ENCODE measurements at places on chromosomes 3 and 15. TPM values are rescaled to one million over a fixed set of nuclear protein-coding genes. Genes with fewer than 3 reads are reported as not detected.

DNA sequence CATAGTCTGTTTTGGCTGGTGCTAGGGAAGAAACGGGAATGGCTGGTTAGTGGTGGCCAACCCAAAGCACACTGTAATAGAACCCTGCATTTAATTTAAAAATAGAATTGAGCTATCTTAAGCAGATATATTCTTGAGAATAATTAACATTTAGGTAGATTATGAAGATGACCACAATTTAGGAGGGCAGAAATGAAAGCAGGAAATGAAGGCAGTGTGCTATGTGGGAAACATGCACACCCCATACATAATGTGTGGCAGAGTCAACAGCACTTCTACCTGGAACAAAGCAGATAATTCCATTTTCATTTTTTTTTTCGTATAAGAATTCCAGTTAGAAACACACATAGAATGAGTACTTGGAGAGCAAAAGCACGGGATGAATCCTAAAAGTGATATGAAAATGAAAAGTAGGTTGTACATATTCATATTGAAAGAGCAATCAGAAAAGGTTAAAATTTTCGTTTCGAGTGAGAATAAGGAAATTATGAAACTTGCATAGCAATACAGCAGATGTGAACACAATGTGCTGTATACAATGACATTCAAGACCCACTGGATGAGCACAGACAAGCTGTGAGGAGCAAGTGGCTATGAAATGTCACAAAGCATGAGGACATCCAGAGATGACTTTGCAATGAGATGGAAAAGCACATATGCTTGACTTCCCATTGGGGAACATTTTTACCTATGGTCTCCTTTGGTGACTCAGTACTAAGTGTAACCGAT is 102.6 kb downstream of the TFG start:
- DNase-seq: no peak

GRCh38 chr3:141280086-141280485 is 48.5 kb downstream of the PXYLP1 start:
- DNase-seq: no peak

- no peak for DNase-seq
Observed at GRCh38 chr3:154884952-154885351, 195.2 kb upstream of the MME start.

DNA sequence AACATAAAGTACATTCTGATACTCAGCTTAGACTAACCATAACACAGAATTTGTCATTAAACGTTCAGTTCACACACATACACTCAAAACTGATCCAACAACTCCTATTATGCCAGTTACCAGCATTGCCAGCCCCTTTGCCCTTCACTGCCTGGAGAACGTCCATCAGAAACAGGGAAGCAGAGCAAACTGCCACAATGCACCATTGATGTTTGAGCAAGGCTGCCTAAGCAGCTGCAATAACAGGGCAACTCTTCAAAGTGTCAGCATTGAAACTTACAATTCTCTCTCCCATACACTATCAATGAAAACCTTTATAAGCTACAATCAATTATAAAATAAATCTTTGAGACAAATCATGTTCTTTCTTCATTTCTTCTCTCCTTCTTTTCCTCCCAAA is 85.1 kb downstream of the ZBTB20 start:
- DNase-seq: no peak

Gene TM4SF4
- not detected for total RNA-seq

DNA sequence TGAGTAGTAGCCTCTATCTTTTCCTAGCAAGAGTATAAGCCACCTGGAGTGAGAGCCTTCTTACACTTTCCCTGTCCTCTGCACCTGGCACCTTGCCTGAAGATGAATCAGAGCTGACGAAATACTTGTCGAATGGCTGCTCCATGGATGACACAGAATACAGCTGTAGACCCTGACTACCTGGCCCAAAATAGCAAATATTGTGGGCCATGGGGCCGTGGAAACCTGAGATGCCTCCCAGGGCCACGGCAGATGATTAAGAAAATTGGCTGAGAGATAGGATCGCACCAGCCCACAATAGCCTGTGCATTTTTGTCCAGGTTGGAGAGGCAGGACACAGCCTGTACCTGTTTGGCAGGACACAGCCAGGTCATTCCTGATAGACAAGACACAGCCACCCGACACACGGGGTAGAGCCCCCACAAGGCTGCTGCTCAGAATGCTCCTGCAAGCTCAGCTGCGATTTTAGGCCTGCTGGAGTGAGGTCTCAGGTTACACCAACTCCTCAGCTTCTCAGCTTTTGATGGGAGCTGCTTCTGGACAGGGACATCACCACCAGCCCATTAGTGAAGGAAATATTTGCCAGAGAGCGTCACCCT is 22.9 kb upstream of the TPM1 start:
- no peak for DNase-seq

Gene RBP2
- not detected for total RNA-seq

DNA sequence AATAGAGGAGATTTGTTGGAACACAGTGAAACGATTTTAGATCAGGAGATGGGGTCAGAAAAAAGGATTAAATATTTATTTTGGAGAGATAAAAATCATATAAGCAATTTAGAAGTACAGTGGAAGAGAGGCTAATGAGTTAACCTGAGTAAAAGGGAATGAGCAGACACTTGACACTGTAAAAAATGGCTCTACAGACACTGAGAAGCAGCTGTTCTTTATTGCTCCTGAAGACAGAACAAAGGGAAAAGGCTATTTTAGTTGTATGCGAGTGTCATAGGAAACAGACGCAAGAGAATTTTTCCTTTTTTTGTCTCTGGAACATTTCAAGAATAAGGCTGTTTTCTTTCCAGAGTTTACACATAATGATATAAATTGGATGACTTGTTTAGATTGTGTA is 34.3 kb downstream of the ASTE1 start:
- no peak for DNase-seq

GRCh38 chr15:91385311-91385710 is 285.3 kb downstream of the SV2B start:
- DNase-seq: no peak

- no peak for DNase-seq
Observed at GRCh38 chr3:188331166-188331565, 177.2 kb downstream of the LPP start.

GRCh38 chr3:176041812-176042211 is 1155.5 kb downstream of the TBL1XR1 start:
- DNase-seq: no peak

GRCh38 chr3:10198761-10199649 is 34.3 kb downstream of the IRAK2 start:
- DNase-seq: no peak

Gene SPTSSB
- total RNA-seq: not detected

Gene MEX3B
- total RNA-seq: 1.8 TPM

DNA sequence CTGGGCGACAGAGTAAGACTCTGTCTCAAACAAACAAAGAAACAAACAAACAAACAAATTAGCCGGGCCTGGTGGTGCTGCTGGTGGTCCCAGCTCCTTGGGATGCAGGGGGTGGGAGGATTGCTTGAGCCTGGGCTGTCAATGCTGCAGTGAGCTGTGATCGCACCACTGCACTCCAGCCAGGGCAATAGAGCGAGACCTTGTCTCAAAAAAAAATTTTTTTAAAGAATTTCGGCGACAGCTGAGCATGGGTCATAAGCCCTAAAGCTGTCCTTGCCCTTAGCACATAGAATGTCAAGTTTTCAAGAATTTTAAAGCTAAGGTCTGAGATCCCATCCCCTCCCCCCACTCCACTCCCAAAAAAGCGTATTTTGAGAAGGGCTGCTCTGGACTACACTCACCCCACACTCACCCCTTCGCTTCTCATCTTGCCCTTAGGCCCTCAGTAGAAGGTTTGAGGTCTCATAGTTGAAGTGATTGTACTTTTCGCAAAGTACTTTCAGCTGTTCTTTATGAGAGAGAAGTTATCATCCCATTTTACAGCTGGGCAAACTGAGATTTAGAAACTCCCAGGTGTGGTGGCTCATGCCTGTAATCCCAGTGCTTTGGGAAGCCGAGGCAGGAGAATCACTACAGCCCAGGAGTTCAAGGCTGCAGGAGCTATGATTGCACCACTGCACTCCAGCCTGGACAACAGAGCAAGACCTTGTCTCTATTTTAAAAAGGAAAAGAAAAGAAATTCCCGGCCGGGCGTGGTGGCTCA is 34.3 kb upstream of the FLNB start:
- no peak for DNase-seq

Gene GPR171
- not detected for total RNA-seq

- no peak for DNase-seq
Observed at GRCh38 chr3:191138937-191139336, 60.1 kb upstream of the OSTN start.

DNA sequence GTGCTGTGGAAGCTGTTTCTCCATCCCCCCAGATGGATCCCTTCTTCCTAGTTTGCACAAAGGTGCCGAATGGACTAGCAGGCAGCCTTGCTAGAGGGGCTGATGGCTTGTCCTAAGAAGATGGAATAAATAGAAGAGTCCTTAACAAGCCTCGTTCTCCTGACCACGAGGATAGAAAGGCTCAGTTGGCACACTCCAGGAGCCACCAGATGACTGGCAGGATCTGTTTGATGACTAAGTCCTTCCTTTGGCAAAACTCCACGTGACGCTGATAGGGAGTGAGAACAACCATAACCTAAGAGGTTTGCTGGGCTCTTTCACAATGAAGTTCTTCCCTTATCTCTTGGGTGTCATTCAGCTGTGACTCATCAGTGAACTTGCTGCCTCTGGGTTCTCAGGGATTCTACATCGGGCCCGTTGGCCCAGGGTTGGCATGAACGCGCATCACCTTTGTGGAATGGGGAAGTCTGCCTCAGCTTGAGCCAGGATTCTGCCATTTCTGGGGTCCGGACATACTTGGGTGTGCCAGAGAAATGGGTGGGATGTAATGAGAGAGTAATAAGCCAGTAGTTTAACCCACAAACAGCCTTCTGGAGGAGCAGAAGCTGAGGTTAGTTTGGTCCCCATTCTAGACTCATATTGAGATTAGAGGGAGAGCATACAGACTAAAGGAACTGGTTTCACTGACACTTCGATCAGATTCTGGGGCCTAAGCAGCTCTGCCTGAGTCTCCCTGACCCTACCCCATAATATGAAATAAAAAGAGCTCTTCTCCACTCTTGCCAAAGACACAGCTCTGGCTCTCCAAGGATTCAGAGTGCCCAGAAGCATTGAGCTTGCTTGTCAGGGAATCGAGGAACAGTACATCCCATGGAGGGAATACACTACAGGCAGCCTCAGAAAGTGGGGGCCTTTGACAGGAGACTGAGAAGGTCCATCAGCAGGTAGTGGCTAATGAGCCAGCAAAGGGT is 2.0 kb upstream of the MELTF start:
- DNase-seq: peak; percentile 51

Measured in heart right ventricle (tissue), 16 donors.